Stimulated activated naive CD4-positive, alpha-beta T cell treated with Interleukin-2 at 50 U/mL for 16 hours (primary cell): ENCODE measurements at places on chromosomes 2 and 18.

- no peak for DNase-seq
These were observed 1494.7 kb upstream of the NXPH2 start for GRCh38 chr2:140274891-140275290.

GRCh38 chr2:233084488-233084887 is 24.3 kb downstream of the INPP5D start:
- peak; percentile 32 for DNase-seq

DNA sequence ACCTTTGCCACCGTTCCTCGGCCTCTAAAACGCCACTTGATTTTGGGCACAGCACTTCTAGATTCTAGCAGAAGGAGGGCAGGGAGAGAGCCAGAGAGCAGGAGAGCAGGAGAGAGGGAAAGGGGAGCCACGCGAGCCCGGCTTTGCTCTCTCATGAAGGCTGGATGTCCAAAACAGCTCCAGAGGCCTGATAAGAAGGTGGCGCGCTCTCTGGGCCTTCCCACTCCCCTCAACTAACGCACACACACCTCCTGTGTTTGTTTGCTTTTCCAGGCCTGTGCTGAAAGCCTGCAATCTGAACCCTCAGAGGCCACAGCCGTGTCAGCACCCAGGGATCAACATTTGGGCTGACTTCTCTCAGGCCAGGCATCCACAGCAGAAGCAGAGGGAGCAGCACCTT is 184.8 kb upstream of the SOX11 start:
- no peak for DNase-seq

DNA sequence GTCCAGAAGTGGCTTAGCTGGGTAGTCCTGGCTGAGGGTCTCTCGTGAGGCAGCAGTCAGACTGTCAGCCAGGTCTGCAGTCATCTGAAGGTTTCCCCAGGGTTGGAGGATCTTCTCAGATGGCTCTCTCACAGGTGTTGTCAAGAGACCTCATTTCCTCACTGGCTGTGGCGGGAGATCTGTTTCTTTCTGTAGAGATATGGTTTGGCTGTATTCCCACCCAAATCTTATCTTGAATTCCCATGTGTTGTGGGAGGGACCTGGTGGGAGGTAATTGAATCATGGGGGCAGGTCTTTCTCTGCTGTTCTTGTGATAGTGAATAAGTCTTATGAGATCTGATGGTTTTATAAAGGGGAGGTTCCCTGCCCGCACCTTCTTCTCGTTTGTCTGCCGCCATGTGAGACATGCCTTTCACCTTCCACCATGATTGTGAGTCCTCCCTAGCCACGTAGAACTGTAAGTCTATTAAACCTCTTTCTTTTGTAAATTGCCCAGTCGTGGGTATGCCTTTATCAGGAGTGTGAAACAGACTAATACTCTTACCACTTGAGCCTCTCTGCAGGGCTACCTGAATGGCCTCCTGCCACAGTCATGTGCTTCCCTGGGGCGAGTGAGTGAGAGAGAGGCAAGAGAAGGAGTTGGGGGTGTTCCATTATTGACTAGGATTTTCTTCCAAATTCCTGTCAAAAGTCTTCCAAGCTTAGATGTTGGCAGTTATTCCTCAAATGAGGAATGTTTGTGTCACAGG is 23.6 kb downstream of the MALT1 start:
- DNase-seq = no peak

DNA sequence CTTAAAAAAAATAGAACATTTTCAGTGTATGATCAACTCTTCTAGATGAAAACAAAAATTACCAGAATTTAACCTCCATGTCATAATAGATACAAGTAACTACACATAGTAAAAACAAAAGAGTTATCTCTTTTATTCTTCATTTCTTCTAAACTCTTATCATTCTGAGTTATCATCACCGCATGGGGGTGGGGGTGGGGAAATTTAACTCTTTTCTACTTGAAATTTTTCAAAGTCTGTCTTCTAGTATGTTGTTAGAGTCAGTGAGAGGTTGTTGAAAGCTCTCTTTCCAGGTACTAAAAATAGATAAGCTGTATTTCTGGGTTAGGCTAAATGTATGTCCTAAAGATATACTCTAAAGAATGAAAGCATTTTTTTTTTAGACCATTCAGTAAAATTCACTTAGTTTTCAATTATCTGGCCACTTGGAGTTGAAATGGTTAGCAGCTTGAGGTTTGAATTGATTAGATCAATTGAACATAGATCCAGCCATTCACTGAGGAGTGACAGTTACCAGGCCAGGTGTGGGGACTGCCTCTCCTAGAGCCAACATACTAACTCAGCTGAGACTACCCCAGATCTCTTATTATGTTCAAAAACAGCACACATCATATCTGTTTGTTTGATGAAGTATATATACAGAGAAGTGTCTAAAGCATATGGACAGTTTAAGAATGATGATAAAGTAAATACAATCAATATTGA is 220.7 kb downstream of the IKZF2 start:
- no peak for DNase-seq

DNA sequence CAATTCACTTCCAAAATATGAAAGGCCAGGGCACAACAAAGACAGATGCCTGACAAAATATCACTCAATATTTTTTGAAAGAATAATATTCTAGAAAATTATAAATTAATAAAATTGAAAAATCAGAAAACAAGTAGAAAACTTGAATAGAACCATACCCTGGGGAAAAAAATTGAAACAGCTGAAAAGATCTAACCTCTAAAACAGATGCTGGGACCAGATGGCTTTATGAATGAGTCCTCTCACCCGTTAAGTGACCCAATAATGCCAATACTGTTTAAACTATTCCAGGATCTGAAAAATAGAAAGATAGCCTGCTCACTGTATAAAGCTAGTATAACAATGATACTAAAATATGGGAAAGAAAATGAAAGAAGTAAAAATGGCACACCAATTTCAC is 322.3 kb upstream of the VWC2L start:
- no peak for DNase-seq

- no peak for DNase-seq
These were observed 460.1 kb downstream of the NR4A2 start for GRCh38 chr2:155872396-155872795.

DNA sequence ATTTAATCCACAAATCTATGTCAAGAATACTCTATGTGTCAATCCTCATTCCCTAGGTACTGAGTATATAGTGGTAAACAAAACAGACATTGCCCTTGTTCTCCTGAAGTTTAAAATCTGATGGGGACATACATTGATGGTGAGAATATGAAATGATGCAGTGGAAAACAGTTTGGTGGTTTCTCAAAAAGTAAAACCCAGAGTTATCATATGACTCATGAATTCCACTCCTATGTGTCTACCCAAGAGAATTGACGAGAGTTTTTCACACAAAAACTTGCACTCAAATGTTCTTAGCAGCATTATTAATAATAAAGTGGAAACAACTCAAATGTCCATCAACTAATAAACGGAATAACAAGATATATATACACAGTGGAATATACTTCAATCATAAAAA is 586.7 kb downstream of the CCDC85A start:
- no peak for DNase-seq

GRCh38 chr18:71846716-71847115 is 697.4 kb downstream of the CBLN2 start:
- no peak for DNase-seq

GRCh38 chr18:57210107-57210715 is 63.3 kb downstream of the BOD1L2 start:
- no peak for DNase-seq

DNA sequence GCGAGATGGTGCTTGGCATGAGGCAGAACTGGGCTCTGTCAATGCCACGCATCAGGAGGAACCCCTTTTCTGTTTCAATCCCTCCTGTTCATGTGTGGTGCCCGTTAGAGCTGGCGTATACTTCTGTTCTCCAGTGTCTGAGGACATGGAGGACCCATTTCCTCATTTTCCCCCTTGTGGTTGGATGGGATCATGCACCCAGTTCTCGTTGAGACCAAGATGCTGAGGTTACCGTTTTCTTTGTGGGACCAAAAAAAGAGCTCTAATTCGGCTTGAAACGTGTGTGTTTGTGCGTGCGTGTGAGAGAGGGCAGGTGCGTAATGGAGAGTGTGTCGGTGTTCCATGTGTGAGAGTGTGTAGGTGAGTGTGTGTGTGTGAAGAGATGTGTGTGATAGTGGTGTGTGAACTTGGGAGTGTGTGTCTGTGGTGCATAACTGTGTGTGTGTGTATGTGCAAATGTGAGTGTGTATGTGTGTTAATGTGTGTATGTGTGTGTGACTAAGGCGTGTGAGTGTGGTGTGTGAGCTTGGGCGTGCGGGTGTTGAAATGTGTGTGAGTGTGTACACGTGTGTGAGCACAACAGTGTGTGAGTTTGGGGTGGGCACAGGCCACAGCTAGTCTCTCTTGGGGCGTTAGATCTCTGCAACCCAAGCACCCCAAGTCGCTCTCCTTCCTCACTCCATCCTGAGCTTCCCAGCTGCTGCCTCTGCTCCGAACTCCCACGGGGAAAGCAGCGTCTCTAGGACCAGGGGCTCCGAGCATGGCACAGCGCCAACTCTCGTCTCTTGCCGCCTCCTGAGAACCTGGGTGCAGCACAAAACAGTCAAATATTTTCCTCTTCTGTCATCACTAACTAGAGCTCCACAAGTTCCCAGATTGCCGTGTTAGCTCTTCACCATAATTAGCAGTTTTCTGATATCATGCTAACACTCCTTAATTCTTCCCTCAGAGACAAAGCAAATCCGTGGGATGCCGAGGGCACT is 75.8 kb downstream of the LONRF2 start:
- no peak for DNase-seq

- no peak for DNase-seq
These were observed 149.3 kb downstream of the GPD2 start for GRCh38 chr2:156585457-156585856.

DNA sequence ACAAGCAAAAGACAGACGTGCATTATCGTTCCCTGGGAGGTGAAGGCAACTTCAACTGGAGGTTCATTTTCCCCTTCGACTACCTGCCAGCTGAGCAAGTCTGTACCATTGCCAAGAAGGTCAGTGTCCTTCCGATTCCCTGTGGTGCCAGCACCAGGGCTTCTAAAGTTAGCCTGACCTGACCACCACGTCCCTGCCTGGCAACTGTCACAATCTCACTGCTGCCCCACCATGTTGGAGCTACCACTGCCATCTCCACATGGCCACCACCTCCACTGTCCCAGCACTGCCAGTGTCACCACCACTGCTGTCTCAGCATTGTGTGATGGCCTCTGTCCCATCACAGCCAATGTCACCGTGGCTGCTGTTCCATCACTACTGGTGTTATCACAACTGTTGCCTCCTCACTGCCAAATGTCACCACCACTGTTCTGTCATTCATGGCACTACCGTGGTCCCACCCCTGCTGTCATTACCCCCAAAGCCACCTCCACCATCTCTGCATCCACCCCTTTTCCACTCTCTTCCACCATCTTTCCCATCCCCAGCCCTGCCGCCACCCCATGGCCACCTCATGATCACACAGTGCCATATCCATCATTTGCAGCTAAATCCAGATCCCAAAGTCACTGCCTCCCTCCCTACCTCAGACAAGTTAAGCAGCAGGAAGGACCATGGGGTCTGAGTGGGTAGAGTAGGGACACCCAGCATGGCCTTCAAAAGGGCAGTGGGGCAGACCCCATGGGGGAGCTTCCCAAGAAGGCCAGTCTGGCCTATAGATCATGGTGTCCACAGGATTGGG is 216.5 kb downstream of the DYSF start:
- DNase-seq = no peak

DNA sequence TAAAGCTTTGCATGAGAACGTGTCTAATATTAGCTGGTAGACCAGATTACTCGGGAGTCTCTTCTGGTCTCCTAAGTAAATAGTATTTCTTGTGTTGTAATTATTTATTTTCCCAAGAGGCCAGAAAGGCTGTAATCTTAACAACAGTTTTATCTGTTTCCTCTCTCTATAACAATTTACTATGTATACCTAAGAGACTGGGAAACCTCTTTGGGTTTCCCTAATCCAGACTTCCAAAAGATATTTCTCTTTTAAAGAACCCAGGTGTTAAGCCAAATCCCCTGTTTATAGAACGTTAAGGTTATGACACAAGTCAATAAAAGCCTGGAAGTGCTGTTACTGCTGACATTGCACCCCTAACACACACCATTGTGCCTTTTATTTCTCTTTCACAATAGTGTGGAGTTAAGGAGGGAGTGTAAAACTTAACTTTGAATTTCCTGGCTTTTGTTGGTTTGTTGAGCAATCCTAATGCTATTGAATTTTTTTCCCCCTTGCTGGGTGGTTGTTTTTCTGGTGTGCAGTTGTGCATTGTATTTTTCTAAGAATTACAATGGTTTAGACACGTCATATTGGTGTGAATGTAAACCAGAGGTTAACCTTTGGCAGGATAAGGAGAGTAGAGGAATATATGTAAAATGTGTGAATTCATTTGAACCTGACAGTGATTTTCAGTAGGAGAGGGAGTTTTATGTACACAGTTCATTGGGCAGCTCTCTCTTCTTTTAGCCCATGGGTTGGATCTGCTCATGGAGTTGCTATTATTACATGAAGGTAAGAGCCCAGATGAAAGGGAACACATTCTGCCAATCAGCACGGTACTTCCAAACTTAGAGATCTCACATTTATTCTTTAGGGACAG is 192.8 kb downstream of the MTX2 start:
- DNase-seq = no peak

GRCh38 chr2:141630407-141630930 is 500.3 kb downstream of the LRP1B start:
- DNase-seq = no peak

GRCh38 chr2:74873012-74873665 is 39.2 kb downstream of the HK2 start:
- no peak for DNase-seq

GRCh38 chr2:75194184-75194868 is 5.0 kb downstream of the TACR1 start:
- no peak for DNase-seq

- no peak for DNase-seq
These were observed 37.0 kb upstream of the METTL21A start for GRCh38 chr2:207662203-207662602.

DNA sequence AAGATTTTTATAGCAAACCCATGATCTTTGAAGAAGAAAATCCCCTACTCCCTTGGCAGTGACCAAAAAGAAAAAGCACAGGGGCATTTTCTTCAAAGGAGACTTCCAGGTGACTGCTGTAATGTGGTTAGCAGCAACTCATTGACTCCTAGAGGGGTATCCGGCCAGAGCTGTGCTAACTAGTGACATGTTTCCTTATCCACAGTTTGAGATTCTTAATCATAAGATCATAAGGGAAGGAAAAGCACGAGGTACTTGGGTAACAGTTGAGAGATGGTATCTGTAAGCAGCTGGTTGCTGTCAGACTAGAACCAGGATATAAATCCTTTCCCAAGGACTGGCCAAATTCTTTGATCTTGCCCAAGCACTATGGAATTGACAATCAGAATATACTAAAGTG is 124.7 kb downstream of the MREG start:
- DNase-seq = no peak

GRCh38 chr2:63038034-63038433 is 12.6 kb upstream of the OTX1 start:
- DNase-seq = no peak
